ENCODE measurements at places on chromosomes 12 and 14.

DNA sequence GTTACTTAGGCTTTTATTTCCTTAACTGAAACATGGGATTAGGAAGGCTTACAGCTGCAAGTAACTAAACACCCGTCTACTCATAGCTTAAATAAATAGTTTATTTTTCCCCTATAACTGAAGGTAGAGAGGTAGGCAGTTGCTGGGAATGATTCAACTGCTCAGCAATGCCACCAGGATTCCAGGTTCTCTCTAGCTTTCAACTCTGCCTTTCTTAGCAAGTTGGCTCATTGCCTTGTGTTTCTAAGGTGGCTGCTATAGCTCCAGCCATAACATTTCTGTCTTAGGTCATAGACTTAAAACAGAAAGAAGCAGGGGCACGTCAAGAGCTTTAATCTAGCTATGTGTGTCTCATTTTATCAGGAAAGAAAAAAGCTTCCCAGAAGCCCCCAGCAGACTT, 103.7 kb upstream of the MDM1 start:
- no peak for DNase-seq

DNA sequence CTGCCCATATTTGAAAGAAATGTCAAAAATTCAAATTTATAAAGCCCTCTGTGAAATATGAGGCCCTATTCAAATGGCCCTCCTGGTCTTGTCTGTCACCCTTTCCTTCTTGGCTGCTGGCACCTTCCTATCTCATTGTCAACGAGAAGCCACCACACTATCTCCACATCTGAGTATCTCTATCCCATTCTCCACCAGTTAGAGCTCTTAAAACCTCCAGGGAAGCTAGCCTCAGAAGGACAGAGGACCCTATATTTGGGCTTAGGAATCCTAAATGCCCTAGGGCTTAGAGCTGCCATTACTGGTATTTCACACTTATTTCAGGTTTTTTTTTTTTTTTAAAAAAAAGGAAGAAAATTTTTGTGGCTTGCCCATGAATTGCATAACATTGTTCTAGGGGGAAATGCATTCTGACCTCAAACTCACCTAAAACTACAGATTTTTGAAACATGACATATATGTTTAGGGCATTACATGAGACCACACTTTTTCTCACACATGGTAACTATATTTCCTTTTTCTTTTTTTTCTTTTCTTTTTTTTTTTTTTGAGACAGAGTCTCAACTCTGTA, 25.0 kb downstream of the SLC25A21 start:
- DNase-seq: no peak

- DNase-seq: no peak
Observed at GRCh38 chr14:66982247-66982646, 207.0 kb upstream of the GARIN2 start.

GRCh38 chr14:95293449-95293848, 26.3 kb downstream of the CLMN start:
- DNase-seq: no peak

DNA sequence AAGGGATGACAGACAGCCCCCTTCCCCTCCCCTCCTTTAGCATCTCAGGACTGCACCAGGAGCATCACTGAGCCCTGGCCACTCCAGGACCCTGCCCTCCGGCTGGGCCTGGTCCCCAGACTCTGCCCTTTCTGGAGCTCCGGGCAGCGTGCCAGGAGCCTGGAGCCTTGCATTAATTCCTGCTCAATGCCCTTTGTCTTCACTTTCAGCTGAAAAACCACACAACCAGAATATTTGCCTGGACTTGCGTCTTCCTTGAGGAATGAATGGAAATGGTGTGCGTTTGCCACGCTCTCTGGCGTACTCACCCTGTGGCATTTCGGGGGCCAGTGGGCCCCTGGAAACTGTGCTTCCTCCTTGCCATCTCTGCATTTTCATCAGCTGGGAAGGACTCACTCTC, 8.5 kb upstream of the RFLNA start:
- no peak for DNase-seq

- peak; percentile 98 for DNase-seq
Observed at GRCh38 chr12:12356896-12357718, at the start of gene BORCS5. Gene BORCS5 (plus strand): TSS chr12:12357078. CDS start chr12:12357452, 374 bp downstream.

DNA sequence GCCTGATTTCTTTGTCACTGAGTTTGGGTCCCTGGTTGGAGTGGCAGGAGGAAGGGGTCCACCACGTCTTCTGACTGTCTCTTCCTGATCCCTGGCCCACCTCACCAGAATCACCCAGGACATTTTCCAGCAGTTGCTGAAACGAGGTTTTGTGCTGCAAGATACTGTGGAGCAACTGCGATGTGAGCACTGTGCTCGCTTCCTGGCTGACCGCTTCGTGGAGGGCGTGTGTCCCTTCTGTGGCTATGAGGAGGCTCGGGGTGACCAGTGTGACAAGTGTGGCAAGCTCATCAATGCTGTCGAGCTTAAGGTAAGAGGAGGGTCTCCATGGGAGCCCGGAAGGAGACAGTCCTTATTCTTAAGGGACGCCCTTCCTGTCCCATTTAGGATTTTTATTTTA, 12.3 kb downstream of the MARS1 start:
- no peak for DNase-seq

DNA sequence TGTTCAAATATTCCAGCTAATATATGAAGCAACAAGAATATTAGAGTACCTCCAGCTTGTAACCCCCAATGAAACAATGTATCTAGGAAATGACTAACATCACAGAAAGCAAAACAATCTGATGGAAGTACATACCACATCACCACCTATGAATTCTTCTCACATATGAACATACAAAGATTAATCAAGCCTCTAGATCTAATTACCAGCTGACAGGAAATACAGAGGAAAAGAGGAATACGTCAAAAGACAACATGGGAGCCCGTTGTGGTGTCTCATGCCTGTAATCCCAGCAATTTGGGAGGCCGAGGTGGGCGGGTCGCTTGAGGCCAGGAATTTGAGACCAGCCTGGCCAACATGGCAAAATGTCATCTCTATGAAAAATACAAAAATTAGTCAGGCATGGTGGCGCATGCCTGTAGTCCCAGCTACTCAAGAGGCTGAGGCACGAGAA, 7.5 kb downstream of the NEDD8 start:
- DNase-seq: no peak

GRCh38 chr14:103629503-103630121, 601 bp downstream of the KLC1 start:
- peak; percentile 45 for DNase-seq

DNA sequence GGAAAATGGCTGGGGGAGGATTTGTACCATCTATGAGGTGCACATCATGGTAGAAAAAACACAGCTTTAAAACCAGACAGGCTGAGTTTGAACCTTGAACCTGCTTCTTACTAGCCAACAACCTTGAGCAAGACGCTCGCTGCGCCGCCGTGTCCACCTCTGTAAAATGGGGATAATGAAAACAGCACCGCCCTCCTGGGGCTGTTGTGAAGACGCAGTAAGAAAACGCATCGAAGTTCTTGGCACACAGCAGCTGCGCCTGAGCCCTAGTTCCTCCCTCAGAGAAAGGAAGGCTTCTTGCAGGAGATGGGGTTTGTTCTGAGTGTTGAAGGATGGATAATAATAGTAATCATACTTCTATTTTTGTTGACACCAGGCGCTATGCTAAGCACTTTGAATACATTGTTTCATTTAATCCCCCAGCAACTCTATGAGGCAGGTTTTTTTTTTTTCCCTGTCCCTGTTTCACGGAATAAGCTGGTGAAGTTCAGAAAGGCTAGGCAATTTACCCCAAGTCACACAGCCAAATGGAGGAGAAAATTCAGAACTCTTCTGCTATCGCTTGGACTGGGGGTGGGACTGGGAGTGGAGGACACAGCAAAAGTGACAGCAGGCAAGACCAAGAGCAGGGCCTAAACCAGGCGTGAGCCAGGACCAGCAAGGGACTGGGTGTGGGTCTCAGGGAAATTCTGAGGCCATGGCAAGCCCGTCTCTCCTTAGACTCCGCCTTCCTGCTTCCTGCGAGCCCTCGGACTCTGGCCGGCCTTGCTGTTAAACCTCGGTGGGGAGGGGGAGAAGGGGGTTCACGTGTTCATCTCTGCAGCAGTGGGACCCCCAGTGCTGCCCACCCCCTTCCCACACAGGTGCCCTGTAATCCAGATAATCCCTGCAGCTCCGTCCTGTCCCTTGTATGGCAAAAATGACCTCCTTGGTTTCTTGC, 97.5 kb downstream of the LRRC74A start:
- DNase-seq: no peak

GRCh38 chr12:132886529-132887477, 602 bp downstream of the CHFR start:
- no peak for DNase-seq

DNA sequence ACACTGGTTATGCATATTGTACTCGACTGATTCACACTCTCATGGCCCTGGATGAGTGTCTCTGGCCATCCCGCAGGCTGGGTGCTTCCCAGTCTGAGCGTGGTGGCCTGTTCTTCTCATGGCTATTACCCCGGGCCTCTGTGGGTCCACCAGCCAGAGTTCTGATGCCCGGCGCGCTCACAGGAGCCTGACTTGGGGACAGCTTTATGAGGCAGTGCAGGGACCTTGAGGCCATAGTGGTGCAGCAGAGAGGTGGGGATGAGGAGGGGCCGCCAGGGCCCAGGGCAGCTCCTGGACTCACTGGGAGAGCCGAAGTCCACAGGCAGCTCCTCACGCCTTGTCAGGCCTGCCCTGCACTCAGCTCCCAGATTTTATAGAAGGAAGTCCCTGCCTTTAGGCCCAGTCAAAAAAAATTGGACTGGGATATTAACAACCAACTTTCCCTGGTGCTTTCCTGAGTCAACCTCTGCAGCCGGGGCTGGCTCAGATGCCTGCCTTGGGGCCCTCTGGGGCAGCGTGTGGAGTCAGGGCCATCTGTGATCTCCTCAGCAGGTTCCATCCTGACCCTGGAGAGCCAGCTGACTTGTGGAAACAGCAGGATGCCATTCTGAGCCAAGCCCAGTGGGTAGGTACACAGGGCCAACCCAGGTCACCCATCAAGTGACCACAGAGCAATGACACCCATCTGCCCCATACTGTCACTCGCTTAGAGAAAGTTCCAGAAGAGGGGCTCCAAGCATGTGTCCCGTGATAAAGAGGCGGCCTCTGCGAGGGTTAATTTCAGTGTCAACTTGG, 89.4 kb upstream of the DIO3 start:
- DNase-seq: no peak

DNA sequence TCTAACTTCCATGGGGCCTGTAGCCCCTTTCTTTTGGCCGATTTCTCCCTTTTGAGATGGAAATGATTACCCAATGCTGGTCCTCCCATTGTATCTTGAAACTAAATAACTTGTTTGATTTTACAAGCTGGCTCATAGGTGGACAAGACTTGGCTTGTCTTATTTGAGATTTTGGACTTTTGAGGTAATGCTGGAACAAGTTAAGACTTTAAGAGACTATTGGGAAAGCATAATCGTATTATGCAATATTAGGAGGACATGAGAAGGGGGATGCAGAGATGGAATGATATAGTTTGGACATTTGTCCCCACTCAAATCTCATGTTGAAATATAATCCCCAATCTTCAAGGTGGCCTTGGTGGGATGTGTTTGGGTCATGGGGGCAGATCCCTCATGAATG, 49.2 kb upstream of the LYZ start:
- DNase-seq: no peak

GRCh38 chr14:51019089-51019488, 74.8 kb upstream of the PYGL start:
- no peak for DNase-seq

- no peak for DNase-seq
Observed at GRCh38 chr12:57215668-57216013, 953 bp upstream of the NXPH4 start.

- DNase-seq: no peak
Observed at GRCh38 chr12:121514184-121514742, 66.6 kb downstream of the KDM2B start.

GRCh38 chr12:53047221-53048032, 2.4 kb upstream of the TNS2 start:
- peak; percentile 48 for DNase-seq

GRCh38 chr14:104360501-104360900, 219.1 kb upstream of the C14orf180 start:
- no peak for DNase-seq

DNA sequence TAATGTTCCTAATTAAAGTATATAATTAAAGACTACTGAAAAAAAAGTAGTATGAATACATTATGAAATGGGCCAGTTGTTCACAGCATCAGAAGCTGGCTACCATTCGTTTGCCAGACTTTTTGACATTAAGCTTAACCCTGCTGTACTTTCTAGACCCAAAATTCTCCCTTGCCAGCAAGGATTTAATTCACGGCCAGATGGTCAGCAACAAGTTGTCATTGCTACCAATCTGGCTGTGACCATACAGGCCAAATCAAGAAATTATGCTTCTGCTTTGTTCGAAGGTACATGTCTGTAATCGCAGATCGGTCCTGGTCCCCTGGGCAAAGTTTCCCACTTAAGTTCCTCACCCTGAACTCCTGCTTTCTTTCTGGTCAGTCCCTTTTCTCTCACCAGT, 217.7 kb upstream of the ATXN7L3B start:
- no peak for DNase-seq

- DNase-seq: no peak
Observed at GRCh38 chr12:122366685-122367475, 55.6 kb downstream of the CLIP1 start.

DNA sequence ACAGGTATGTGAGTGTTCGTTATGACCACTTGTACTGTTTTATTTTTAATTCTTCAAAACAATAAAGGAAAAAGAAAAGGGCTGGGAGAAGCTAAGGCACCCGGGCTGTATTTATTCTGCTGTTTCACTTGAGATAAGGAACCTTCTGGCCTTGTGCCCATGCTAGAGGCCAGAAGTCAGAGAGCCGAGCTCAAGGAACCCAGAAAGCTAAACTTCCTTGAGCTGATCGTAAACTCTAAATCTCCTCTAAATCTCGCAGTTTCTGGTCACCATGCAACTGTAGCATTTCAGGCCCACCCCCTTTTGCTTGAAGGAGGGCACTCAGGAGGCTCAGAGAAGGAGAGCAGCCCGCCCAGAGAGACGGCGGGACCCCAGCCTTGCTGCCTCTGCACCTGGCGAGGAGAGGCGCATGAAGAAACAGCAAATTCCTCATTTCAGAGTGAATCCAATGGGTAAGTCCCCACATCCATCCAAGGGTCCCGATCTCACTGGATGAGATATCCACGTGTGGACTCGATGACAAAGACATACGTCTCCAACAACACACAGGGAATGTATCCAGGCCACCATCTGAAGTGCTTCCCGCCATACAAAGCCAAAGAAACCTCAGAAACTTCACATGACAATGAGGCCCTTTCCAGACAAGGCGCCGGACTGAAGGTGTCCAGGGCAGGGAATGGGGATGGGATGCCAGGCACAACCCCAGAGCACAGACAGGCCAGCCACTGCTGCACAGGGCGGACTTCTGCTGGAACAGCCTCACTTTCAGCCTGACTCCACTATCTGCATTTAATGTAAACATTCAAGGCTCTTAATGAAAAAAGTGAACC, 14.6 kb downstream of the CCDC88C start:
- DNase-seq: no peak

All from stimulated activated CD4-positive, alpha-beta T cell treated with anti-CD3 and anti-CD28 coated beads, Interleukin-1b, Interleukin-23, amount 100 ng/mL, for 4 hours (primary cell).